GM23248 (cell line): ENCODE measurements at places on chromosomes 2 and 18.

DNA sequence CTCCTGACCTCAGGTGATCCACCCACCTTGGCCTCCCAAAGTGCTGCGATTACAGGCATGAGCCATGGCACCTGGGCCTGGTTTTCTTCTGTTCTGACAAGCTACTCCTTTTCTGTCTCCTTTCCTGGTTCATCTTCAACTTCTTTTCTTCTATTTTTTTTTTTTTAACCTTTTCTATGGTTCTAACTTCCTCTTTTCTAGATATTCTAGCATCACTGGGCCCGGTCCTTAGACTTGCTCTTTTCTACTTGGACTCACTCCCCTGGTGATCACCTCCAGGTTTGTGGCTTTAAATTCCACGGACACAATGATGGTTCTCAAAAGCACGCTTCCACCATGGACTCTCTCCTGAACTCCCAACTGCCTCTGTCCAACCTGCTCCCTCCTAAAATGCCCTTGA is 2.0 kb downstream of the EIF2AK2 start:
- DNase-seq: no peak

GRCh38 chr2:84550916-84551315 is 34.6 kb downstream of the DNAH6 start:
- no peak for DNase-seq

DNA sequence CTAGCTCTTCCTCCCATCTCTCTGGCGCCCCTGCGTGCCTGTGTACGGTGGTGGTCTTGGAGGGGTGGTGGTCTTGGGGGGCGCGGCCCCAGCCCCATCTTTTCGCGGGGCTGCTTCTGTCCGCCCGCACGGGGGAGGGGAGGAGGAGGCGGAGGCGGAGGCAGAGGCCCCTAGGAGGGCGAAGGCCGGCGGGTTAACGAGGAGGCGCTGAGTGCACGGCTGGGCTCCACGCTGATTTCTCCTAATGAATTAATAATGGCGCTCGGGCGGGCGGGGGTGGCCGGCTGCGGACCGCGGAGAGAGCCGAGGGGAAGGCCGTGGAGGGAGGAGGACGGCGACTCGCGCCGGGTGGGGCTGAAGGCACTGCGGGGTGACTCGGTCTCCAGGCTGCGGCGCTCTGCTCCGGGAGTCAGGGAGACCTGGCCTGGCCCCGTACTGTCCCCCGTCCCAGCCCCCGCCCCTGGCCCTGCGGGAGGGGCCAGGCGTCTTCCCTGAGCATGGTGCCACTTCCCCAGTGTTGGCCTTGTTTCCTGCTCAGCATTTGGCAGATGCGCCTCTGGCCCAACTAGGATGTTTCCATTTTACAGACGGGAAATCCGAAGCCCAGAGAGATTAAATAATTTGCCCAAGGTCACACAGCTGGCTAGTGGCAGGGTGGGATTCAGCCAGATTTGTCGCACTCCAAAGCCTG is 6.0 kb downstream of the GAREM2 start:
- peak; percentile 46 for DNase-seq

DNA sequence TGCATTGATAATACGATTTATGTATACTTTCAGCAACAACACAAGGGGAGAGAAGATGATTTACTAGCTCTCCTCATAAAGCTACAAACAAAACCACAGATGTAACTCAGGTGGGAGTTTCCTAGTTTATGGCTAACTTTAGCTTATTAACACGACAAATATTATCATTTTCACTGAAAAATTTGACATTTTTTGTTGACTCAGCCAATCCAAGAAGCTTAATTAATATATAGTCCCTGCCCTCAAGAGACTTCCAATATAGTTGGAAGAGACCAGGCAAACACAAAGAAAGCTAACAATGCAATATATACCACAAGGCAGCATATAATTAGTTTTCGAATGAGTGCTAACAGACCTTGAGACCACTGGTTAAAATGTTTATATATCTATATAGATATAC is 775 bp downstream of the WDR12 start:
- no peak for DNase-seq

GRCh38 chr18:58674863-58675472 is 3.7 kb downstream of the MALT1 start:
- DNase-seq: peak; percentile 46

GRCh38 chr2:234747032-234747431 is 204.8 kb upstream of the SH3BP4 start:
- peak; percentile 67 for DNase-seq

- no peak for DNase-seq
Observed at GRCh38 chr2:50515638-50516037, 516.3 kb downstream of the NRXN1 start.

DNA sequence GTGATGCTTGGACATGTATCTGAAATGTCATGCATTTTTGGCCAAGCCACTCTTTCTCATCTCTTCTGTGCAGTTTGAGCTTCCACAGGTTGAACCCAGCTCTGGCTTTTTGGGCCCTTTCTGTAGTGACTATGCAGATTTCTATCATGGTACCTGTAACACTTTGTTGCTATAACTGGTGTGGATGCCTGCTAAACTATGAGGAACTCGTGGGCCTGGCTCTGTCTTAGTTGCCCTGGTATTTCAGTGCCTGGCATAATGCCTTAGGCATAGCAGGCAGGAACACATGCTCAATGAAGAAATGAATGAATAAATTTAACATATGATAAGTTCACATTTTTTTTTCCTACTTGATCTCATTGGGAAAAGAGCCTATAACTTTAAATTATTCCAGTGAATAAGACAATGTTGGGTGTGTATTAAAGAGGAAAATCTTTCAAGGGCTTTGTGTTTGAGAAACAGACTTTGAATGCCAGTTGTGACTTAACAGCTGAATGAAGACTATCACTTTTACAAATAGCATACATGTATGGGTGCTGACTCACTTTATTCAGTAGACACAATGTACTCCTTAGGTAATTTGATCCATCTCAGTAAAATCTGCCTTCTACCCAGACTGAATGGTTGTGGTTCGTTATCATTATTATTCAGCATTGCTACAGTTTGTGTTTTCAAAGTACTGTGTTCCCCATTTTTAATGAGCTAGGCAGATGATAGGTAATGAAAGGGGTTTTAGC is 86.4 kb upstream of the MAP4K3 start:
- peak; percentile 90 for DNase-seq
